Choroid plexus epithelial cell (primary cell): ENCODE measurements at places on chromosomes 12 and 14.

DNA sequence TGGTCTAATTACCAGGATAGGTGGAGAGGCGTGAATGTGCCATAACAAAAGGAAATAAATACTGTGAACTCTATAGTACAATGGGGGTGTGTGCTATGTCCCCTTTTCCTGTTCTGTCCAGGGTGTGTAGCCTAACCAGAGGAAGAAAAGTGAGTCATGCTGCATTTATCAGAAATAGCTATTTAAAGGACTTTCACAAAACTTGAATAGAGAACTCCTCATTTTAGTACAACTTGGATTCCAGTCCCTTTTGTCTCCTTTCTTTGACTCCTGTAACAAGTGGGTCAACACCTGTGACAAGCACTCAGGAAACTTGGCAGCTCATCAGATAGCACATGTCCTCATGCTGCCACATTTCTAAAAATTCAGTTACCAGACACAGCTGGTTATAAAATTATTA, 123.4 kb downstream of the CCDC91 start:
- peak; percentile 44 for DNase-seq

GRCh38 chr12:68772714-68773113, 26.7 kb downstream of the SLC35E3 start:
- no peak for DNase-seq

DNA sequence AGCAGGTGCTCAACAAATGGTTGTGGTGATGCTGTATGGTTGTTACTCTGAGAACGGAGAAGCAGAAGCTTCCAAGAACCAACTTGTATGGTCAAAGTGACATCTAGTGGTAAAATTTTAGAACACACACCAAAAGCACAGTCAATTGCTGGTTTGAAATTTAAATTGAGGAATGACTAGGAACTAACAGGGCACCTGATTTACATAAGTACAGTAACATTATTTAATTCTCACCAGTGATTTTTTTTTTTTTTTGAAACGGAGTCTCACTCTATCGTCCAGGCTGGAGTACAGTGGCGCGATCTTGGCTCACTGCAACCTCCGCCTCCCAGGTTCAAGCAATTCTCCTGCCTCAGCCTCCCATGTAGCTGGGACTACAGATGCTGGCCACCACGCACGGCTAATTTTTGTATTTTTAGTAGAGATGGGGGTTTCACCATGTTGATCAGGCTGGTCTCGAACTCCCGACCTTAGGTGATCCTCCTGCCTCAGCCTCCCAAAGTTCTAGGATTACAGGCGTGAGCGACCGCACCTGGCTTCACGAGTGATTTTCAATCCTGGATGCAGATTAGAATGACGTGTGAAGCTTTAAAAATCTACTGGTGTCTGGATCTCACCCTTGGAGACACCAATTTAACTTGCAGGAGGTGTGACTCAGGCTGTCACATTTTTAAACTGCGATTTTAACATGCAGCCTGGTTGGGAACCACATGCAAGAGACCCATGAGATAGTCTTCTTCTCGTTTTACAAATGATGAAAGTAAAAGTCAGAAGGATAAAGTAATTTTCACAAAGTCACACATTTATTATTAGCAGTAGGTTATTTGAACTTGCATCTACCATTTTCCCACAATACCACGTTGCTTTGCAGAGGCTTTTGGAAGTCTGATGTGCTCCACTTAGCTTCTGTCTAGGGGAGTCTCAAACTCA, 14.1 kb upstream of the NUMB start:
- peak; percentile 92 for DNase-seq

DNA sequence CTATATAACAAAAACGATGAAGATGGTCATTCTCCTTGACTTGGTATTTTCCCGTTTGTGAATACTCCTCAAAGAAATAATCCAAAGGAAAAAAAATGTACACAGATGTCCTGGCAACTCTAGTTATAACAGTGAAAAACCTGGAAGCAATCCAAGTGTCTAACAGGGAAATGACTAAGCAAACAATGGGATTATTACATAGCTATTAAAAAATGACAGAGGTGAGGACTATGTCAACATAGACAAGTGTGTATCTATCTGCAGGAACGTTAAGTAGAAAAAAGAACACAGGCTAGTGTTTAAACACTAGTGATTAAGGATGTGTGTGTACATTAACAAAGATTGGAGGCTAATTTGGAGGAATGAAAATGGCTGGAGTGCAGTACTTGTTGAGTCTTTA, 5.9 kb upstream of the APOLD1 start:
- peak; percentile 89 for DNase-seq

- DNase-seq, result peak; percentile 58
These were observed 109.0 kb downstream of the CHST11 start for GRCh38 chr12:104565606-104566243.

- peak; percentile 90 for DNase-seq
These were observed 10.1 kb downstream of the KRT80 start for GRCh38 chr12:52181746-52182145.

- no peak for DNase-seq
These were observed 208.7 kb downstream of the AEBP2 start for GRCh38 chr12:19647806-19648556.

DNA sequence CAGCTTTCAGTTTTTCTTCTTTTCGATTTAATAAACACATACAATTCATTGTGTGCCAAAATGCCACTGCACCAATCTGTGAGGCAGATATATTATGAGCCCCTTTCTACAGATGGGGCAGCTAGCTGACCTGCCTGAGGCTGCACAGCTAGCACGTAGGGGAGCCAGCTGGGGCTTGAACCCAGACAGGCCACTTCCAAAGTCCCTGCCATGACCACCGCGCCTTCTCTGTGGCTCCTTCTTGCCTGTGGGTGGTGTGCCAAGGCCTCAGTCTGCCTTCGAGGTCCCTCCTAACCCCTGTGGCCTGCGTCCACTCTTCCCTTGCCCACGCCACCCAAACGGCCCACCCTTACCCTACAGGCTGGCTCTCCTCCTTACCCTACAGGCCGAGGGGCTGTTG, 16.2 kb downstream of the FAM222A start:
- DNase-seq, result no peak

- peak; percentile 68 for DNase-seq
These were observed 92.9 kb upstream of the DIO2 start for GRCh38 chr14:80304125-80304766.

DNA sequence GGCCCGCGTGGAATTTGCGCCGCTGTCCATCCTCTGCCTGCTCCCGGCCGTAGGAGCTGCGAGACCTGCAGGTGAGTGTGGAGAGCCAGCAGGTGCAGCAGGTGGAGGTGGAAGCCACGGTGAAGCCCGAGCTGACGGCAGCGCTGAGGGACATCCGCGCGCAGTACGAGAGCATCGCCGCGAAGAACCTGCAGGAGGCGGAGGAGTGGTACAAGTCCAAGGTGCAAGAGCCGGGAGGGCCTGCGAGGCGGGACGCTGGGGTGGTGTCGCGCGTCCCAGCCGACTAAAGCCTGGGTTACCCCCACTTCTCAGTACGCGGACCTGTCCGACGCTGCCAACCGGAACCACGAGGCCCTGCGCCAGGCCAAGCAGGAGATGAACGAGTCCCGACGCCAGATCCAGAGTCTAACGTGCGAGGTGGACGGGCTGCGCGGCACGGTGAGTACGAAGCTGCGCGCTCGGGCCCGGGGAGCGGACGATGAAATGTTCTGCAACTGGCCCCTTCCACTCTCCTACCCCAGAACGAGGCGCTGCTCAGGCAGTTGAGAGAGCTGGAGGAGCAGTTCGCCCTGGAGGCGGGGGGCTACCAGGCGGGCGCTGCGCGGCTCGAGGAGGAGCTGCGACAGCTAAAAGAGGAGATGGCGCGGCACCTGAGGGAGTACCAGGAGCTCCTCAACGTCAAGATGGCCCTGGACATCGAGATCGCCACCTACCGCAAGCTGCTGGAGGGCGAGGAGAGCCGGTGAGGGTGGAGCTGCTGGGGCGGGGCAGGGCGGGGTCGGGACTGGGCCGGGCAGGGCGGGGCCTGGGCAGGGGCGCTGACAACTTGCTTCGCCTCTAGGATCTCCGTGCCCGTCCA, 2.1 kb downstream of the PRPH start:
- no peak for DNase-seq

DNA sequence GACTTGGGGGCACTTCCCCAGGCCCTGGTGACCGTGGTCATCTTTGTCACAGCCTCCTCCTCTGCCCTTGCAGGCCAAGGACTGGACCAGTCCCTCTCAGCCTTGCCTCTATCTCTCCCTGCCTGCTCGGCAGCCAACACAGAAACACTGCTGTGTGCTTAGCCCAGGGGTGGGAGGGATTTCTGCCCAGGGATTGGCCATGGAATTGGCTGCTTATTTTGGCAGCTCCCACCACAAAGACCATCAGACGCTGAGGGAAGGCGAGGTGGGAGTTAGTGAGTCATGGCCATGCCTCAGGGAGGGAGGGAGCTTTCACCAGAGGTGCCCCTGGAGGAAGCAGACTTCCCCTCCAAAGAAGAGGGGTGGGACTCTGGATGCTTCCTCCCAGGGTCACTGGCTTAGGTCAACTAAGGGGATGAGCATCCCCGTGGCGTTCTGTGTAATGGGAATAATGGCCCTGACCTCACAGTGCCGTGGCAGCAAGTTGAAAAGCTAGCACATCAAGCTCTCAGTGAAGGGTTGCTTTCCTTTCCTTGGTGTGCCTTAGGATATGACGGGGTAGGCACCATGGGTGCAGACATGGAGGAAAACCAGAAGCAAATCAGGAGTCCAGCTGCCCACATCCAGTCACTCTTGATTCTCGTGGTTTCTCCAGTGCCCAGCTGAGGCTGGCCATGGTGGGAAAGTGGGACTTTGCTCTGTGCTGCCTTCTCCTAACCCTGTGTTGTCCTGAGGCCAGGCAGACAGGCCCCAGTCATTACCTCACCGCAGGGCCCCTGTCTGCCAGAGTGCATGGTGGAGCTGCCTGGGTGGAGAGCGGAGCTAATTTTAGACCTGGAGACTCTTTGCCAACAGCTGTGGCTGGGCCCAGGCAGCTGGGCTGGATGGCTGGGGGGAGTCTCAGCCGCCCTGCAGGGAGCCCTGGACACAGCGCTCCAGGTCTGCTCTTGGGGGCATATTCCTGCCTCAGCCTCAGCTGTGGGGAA, 21.4 kb downstream of the B4GALNT3 start:
- peak; percentile 40 for DNase-seq
